ENCODE measurements at places on chromosomes 13 and 19.

DNA sequence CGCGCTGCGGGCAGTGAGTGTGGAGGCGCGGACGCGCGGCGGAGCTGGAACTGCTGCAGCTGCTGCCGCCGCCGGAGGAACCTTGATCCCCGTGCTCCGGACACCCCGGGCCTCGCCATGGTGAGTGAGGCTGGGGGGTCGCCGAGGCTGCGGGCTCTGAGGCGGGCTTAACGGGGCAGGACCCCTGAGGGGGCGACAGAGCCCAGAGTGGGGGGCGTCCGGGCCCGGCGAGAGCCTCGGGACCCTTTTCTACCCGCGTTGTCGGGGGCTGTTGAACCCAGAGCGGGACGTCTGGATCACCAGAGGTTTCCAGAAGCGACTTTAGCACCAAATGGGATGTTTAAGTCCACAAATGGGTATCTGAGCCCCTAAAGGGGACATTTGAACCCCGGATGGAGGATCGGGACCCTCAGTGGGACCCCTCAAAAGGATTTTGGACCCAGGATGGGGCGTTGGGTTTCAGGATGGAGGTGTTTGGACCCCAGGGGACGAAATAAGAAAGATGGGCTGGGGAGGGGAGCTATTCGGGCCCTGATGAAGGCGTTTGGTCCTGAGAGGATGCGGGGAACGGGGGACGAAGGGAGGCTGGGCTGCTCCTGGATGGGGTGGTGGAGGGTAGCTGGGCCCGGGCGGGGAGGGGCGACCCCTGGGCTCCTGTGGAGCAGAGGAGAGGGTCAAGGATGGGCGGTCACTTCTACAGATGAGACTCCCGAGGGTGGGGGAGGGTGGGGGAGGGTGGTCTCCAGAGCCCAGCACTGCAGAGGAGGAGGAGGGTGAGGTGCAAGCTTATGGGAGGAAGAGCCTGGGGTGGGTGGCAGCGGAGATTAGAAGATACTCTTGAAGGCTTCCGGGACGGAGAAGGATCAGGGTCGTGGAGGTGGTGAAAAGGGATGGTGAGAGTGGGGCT, at the start of gene CALM3:
Gene CALM3, plus strand, starts transcription at position 13 of the 907 bp plus-strand sequence. Its CDS starts 105 bp downstream, at position 118.
- DNase-seq: no peak

DNA sequence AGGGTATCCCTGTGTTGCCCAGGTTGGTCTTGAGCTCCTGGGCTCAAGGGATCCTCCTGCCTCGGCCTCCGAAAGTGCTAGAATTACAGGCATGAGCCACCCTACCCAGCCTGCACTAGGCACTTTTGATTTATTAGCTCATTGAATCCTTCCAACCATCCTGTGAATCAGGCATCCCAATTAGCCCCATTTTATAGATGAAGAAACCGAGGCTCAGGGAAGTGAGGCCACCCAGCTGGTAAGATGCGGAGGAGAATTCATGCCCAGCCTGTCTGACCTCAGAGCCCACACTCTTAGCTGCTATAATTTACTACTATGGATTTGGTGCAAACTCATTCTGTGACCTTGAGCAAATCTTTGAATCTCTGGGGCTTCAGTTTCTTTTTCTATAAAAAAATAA, 17.8 kb upstream of the CACNG8 start:
- DNase-seq: no peak

- DNase-seq: no peak
Measured at GRCh38 chr19:339262-339887, 5.2 kb downstream of the MIER2 start.

DNA sequence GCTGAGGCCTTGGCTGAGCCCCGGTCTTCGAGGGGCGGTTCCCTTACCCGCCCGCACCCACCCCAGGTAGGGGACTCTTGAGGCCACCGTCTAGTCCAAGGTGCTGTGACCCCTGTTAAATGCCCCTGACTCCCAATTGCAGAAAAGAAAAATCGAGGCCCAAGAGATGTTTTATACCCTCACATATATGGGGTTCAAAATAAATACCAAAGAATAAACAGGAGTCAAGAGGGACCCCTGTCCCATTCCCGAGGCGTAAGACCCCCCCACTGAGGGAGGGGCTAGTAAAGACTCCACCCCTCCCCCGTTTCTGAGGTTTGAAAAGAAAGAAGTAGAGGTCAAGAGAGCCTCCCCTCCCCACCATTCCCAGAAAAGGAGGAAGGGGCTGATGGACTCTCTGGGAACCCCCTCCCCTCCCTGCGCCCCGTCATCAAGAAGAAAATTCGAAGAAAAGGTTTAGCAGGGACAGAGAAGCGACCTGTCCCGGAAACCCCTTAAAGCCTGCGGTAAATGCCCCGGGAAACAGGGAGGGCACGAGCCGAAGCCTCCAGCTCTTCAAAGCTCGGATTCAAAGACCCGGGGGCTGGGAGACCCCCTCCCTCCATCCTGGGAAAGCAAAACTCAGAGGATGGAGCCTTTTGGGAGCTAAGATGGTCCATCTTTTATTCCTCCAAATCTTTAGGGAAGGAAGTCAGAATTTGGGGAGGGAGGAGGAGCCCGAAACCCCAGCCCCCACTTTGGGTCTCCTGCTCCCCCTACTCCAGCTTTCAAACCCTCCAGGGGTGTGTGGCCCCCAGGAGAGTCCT, 755 bp upstream of the RAB3A start:
- DNase-seq: no peak

- no peak for DNase-seq
Measured at GRCh38 chr19:8310342-8311055, 2.3 kb upstream of the CD320 start.

GRCh38 chr13:106489849-106490568, 45.5 kb downstream of the EFNB2 start:
- DNase-seq: no peak

- DNase-seq: no peak
Measured at GRCh38 chr13:105345131-105345530, 1190.3 kb downstream of the EFNB2 start.

DNA sequence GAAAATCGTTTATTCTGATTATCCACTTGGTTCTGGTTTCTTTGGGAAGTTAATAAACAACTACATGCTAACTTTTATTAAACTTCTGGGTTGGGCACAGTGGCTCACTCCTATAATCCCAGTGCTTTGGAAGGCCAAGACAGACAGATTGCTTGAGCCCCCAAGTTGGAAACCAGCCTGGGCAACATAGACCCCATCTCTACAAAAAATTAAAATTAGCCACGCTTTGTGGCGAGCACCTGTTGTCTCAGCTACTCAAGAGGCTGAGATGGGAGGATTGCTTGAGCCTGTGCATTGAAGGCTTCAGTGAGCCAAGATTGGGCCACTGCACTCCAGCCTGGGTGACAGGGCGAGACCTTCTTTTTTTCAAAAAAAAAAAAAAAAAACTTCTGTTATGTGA, 21.7 kb downstream of the GPR180 start:
- DNase-seq: no peak

DNA sequence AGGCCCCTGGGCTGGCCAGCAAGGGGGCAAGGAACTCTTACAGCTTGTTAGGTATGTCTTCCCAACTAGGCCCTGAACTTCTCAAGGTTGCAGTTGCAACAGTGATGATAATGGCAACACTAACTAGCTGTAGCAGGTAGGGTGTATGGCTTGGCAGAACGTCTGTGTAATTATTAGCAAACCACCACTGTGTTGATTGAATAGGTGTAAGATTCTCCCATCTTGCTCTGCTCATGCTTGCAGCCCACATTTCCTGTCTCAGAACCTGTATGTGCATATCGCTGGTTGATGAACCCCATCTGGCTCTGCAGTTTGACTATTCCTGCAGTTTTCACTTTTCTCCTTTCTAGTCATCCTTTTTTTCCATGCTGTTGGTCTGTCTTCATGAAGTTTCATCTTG, 178.8 kb downstream of the KATNAL1 start:
- no peak for DNase-seq

GRCh38 chr19:8641908-8642547, 11.6 kb downstream of the NFILZ start:
- no peak for DNase-seq

- DNase-seq: no peak
Measured at GRCh38 chr19:14577885-14578427, 4.9 kb upstream of the CLEC17A start.

- DNase-seq: no peak
Measured at GRCh38 chr19:38663156-38663651, 15.8 kb downstream of the ACTN4 start.

DNA sequence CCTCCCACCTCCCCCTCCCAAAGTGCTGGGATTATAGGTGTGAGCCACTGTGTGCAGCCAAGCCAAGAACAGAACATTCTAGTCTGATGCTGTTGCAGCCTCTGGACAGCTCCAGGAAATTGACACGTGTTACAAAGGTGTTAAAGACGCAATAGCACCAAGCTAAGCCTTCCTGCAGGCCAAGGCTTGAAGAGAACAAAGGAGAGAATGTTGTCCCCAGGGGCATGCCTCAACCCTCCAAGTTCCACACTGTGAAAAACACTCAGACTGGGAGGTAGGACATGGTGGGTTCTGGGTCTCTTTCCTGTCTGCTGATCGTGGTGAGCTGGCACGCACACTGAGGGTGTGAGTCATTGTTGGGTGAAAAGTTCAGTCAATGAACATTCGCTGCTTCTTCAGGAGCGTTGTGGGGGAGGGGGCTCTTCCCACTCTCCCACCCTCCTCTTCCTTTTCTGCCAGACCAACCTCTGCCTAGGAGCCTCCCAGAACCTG, 5.3 kb upstream of the PTPRS start:
- DNase-seq: no peak

DNA sequence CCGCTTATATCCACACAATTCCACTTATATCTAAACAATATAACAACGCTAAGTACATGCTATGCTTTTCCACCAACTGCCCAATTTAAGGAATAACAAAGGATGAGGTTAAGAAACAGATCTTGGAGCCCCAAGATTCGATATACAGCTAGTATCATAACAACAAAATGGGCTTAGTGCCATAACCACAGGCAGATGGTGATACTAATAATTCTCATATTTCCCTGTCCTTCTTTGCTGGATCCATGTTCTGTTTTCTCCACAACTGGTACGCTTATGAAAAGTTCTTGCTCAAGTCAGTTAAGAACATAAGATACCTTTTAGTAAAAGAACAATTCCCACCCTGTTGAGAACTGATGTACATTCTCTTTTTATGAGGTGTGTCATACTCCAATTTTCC, 33.9 kb downstream of the CAB39L start:
- no peak for DNase-seq

DNA sequence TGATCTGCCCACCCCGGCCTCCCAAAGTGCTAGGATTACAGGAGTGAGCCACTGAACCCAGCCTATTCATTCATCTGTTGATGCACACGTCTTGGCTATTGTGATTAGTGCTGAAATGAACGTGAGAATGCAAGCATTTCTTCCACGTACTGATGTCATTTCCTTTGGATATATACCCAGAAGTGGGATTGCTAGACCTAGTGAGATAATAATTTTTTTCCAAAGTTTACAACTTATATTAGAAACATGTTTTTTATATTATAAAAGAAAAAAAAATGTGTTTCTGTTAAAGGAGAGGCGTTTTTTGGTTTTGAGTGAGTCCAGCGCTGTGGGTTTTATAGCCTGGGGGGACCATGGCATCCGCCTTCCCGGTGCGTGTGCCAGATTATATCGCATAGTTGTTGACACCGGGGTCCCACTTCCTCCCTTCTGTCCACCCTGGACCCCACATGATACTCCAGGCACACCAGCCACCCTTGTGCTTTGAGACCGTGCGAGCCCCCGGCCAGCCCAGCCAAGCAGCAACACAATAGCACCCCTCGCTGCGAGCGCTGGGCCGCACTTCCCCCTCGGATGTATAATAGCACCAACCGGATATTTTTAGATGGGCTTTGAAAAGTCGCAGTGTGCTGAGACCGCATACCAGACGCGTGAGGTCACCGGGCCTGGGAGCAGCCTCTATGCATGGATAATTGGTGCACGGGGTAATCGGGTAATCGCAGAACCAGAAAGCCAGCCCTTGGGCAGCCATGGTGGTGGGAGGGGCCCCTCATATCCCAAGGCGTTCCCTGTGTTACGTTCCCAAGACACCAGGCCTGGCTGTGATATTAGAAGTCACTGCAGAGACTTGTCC, 59.6 kb downstream of the MYO9B start:
- DNase-seq: no peak

- no peak for DNase-seq
Measured at GRCh38 chr19:30159636-30160035, 212.5 kb upstream of the ZNF536 start.

DNA sequence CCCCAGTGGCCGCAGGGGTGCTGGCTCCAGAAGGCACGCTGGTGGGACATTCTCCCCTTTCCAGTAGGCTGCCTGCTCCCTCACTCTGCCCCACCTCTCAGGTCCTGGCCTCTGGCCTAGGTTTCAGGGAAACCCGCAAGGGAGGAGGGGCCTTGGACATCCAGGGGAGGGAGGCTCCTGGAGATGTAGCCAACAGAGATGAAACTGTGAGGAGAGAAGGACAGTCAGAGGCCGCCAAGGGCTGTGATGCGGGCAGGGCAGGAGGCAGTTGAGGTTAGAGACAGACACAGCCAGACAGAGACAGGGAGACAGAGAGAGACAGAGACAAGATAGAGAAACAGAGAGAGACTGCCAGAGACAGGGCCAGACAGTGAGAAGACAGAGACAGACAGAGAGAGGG, 127.7 kb downstream of the UQCRFS1 start:
- DNase-seq: no peak

- DNase-seq: no peak
Measured at GRCh38 chr19:51531349-51532315, at the start of gene SIGLEC6. Gene SIGLEC6, minus strand, starts transcription at chr19:51531670. Its CDS starts 22 bp downstream, at chr19:51531648.

DNA sequence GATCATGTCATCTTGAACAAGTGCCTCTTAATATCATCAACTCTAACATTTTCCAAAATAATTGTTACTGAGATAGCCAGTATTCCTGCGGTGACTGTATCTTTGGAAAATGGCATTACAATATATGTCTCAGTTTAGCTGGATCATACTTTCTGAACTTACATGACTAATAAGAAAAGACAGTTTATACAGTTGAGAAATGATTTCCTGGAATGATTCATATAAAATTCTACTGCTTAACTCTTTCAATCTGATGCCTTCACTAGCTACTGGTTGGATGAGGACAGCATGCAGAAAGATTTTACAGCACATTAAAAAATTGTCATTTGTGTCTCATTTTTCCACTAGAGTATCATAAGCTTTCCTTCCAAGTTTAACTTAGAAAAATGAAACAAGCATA, 302.1 kb downstream of the PCDH17 start:
- no peak for DNase-seq

GRCh38 chr13:80611310-80611709, 270.4 kb upstream of the SPRY2 start:
- no peak for DNase-seq

GRCh38 chr13:77514336-77514726, 21.2 kb upstream of the SCEL start:
- DNase-seq: no peak

Measured in stimulated activated CD4-positive, alpha-beta T cell treated with anti-CD3 and anti-CD28 coated beads, Interleukin-1b, Interleukin-23, amount 100 ng/mL, for 1 hour (primary cell).